SK-N-DZ (cell line): ENCODE measurements at places on chromosomes 7 and 10.

GRCh38 chr7:142815134-142815533 is 39.7 kb upstream of the EPHB6 start:
- DNase-seq: peak; percentile 39

GRCh38 chr10:7672341-7673134 is 5.8 kb upstream of the ITIH5 start:
- DNase-seq: no peak

DNA sequence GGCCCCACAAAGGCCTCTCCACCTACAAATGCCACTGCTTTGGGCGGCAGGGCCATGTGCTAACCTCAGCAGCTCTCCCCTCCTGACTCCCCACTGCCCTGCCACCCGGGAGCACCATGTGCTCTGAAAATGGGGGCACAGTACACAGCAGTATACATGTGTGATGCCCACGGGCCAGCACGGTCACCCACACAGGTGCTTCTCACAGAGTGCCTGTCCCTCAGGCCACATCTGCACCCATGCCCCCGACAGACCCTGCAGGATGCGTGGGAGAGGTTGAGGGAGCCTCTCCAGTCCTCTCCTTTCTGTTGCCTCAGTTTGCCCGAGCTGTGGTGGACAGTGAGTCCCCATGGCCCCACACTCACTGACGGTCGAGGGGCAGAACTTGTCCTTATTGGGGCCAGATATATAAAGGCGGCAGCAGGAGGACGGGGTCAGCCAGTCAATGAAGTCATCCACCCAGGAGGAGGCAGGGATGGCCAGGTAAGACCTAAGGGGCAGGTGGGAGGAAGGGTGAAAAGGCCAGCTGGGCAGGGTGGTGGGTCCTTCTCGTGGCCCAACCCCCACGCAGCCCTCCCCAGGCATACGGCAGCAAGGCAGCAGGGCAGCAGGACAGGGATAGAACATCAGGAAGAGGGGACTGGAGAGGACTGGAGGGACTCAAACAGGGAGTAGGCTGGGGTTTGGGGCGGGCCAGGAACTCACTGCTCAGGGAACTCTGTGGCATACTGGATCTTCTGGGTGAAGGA is 19.6 kb downstream of the NPC1L1 start:
- no peak for DNase-seq

GRCh38 chr10:14635043-14635710 is 139.5 kb downstream of the FAM107B start:
- DNase-seq: no peak

DNA sequence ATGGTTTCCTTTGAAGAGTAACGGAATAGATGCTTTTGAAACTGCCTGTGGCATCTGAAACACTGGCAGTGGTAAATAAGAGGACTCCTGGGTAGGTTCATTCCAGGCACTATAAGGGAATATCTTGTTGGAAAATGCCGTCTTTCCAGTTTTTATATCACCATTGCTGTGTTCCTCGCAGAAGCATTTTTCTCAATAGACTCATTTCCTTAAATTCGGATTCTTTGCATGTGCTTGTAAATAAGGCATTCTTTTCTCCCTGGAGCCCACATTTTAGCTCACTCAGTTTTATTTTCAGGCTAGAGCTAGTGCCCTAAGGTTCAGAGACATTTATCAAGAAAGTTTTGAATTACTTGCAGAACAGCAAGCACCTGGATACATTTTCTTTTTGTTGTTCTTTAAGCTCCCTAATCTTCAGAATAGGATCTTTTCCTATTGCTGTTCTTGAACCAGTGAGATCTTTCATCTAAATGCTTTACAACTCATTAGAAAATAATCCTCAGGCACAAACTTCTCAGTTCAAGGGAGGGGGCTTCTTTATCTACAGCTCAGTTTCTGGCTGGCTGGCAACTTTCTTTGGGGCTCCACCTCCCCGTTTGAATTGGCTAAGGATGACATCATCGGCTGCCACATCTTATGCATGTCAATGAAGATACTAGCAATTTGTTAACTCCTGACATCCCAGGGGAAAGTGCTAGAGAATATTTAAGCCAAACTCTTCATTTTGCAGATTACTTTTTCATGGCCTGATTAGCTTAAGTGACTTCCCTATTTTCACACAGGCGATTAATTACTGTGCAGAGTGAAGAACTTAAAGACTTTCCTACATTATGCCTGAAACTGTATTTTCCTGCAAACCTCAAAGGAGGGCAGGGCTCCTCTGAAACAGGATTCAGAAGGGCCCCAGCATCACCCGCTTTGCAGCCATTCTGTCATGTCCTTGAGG is 133.7 kb upstream of the RSU1 start:
- no peak for DNase-seq

DNA sequence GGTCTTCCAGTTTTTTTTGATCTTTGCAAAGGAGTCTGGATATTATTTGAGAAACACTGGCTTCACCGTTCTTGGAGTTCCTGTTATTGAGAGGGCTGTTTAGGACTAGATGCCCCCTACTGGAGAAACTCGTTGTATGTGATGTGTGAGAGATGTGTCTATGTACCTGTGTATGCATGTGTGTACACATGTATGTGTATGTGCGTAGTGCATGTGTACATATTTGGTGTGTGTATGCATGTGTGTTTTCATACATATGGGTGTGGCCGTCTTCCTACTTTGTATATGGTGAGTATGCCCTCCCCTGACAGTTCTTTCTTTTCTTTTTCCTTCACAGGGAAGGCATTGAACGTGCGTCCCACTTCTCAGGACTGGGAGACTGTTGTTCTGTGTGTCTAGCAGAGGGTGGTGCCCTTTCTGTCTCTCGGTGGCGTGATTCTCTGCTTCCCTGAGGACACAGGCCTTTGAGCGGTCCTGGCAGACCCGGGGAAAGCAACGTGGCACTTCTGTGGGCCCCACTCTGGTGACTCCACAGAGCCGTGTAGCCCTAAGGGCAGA is 3.0 kb upstream of the CALHM3 start:
- peak; percentile 82 for DNase-seq

GRCh38 chr7:102061981-102062390 is 224.7 kb upstream of the SH2B2 start:
- no peak for DNase-seq

DNA sequence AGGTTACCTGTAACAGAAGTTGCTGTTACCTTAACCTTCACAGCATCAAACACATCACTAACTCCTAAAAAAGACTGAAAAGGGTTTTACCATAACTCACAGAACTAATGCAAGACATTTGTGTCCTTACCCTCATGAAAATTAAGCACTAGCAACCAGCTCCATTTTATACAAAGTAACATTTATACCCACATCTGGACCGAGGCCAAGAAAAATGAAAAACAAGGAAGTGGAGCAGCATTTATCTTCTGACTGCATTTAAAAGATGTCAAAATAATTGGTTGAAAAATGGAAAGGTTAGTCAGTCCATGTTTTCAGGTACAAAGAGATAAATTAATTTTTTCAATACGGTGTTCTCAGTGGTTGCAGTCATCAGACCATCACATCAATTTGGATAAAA is 3.1 kb upstream of the RBP4 start:
- no peak for DNase-seq

- no peak for DNase-seq
Observed at GRCh38 chr7:12436126-12436525, 32.5 kb upstream of the VWDE start.

DNA sequence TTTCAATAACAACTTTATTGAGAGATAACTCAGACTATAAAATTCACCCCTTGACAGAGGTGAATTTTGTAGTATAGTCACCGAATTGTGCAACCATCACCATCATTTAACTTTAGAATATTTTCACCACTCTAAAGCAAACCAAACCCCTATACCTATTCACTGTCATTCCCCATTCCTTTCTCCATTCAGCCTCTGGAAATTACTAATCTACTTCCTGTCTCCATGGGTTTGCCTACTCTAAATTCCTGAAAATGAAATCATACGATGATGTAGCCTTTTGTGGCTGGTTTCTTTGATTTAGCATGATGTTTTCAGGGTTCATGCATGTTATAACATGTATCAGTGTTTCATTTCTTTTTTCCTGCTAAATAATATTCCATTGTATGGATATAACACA is 15.6 kb upstream of the LMTK2 start:
- no peak for DNase-seq
